ENCODE measurements at places on chromosomes 2 and 18.

DNA sequence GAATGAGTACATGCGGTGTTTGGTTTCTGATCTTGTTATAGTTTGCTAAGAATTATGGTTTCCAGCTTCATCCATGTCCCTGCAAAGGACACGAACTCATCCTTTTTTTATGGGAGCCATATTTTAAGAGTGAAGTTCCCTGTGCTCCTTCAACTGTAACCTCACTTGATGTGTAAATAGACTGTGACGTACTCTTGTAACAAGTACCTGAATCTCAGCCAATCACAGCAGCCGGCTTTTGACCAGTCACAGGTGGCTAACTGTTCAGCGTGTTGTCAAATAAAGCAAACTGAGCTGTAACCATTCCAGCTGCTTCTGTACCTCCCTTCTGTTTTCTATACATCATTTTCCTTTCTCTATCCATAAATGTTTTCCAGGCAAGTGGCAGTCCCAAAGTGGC, 774.3 kb upstream of the HS6ST1 start:
- no peak for DNase-seq

- no peak for DNase-seq
These were observed 148.8 kb upstream of the MAPRE2 start for GRCh38 chr18:34892379-34892778.

- no peak for DNase-seq
These were observed 84.6 kb downstream of the PLCL1 start for GRCh38 chr2:197889041-197889440.

- DNase-seq = no peak
These were observed 552.8 kb downstream of the BCL11A start for GRCh38 chr2:60000686-60001085.

GRCh38 chr2:134594399-134594798, 124.4 kb downstream of the TMEM163 start:
- DNase-seq = no peak

DNA sequence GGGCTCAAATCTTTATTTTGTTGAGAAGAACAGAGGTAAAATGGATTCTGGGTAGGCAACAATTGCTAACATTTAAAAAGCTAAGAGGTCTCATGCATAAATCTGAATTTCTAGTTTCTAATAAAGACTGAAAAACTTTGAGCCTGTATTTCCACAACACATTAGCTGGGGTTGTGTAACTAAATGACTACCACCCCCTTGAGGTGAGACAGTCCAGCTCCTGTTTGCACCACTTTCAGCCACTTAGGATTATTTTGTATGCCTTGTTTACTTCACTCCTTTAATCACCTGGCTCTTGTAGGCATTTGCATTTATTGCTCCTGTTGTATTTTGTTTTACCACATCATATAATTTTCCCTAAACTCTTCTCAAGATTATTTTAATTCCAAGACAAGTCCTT, 376.6 kb downstream of the PTH2R start:
- DNase-seq = no peak

DNA sequence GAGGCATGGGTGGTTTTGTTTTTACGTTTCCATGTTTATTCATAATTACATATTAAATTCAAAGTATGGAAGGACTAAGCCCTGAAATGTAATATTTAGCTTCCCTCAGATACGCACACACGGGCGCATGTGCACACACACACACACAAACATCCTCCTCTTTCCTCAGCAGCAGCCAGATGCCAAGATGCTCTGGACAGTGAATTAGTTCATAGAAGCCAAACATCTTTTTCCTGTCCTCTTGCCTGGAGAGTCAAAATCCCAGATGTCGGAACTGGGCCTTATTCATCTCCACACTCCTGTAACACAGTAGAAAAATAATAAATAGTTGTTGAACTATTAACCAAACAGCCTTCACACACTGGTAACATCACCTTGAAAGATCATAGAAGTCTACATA, 273.1 kb downstream of the SP3 start:
- no peak for DNase-seq
